Stimulated activated CD4-positive, alpha-beta T cell treated with anti-CD3 and anti-CD28 coated beads, Interleukin-4, amount 100 ng/mL, for 4 hours (primary cell): ENCODE measurements at places on chromosomes 3 and 15.

DNA sequence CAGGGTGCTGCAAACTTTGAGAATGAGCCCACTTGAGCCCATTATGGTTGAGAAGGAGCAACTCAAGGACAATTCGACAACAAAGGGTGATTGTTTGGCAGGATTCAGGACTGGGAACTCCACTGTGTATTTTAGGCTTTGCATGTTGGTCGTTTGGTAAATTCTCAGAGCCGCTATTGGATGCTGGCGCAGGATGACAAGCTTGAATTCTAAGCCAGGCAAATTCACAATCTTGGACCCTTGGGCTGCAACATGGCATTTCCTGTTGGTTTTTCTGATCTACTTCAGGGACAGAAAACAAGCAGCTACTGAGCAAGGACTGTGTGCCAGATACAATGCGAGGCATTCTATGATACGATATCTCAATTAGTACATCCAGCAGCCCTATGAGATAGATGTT lies 82.8 kb downstream of the RYR3 start:
- DNase-seq: no peak

DNA sequence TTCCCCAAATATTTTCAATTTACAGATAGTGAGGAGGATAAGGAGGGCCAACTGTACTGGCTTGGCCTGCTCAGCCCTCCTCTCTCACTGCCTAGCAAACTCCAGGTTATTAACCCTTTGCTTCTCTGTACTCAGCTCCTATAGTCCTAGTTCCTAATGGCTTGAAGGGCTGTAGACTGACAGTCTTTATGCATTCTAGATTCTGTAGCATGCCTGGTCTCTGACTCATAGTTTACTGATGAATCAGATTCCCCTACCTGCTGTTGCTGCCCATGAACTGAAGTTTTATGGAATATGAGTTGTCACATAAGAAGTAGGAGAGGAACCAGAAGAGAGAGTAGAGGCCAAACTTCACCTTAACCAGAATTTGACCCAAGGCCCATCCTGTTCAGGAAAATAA lies 27.1 kb upstream of the MAP3K13 start:
- no peak for DNase-seq

- no peak for DNase-seq
Observed at GRCh38 chr3:79005084-79005483, 762.7 kb downstream of the ROBO1 start.

DNA sequence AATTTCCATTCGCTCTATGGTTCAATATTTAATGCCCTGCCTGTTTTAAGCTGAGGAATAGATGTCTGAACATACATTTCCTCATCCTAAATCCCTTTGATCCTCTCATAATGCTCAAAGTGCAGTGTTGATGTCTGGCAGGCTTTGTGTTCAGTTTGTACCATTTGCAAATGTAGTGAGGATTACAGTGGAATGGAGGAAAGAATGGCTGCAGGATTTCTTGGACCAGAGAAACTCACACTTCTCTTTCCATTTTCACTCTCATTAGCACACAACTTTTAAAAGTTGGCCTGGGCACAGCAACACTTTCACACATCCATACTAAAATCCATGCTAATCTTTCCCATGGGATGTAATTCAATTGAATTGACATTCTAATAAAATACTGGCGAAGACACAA lies 28.6 kb upstream of the THRB start:
- no peak for DNase-seq

DNA sequence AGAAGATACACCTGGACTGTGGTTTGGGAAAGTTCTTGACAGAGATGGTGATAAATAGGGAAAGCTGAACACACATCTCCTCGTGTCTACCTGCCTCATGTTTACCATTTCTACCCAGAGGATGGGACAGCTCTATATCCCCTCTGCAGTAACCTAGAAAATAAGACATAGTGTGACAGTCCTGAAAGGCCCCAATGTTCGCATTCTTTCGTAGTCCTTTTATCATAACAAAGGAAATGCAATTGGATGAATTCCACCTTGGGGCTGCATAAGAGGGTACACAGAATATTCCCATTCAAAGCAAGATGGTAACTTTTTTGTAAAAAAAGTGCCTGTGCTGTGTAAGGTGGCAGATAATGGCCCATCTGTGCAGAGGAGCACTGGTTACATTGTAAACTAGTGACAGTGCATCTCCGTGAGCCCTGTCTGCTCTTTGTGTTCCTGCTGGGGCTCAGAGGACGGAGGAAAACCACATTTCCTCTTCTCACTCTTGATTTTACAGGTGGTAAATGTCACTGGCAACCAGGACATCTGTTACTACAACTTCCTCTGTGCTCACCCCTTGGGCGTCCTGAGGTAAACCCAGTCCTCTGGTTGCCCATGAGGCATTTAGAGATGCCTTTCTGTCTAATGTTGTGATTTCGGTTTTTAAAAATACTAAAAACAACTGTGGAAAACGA lies 74.3 kb downstream of the SIDT1 start:
- DNase-seq: peak; percentile 4

DNA sequence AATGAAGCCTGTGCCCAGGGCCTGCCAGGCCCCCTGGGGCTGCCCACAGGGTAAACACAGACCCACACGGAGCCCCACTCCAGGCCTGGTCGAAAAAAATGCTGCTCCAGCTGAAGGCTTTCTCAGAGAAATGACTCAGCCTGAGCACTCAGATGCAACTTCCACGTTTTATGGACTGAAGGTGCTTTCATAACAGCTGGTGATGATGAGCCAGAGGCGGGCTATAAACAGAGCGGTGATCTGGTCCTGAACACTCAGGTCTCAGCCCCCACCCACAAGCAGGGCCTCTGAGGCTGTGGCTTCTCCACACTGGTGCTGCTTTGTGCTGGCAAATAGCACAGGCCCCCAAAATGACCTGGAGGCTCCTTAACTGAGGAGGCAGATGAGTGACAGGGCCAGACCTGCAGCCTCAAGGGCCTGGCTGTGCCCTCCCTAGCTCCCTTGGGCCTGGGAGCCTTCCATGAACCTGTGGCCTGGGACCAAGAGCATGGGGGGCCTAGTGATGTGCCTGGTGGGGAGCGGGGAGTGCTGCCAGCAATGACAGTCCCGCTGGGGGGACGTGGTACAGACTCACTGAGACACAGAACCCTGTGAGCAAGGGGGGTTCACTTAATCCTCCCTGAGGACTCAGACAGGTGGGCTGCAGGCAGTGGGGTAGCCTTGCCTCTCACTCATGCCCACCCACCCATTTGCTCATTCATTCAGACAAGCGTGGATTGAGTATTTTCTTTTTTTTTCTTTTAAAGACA lies 23.0 kb upstream of the FURIN start:
- DNase-seq: no peak

DNA sequence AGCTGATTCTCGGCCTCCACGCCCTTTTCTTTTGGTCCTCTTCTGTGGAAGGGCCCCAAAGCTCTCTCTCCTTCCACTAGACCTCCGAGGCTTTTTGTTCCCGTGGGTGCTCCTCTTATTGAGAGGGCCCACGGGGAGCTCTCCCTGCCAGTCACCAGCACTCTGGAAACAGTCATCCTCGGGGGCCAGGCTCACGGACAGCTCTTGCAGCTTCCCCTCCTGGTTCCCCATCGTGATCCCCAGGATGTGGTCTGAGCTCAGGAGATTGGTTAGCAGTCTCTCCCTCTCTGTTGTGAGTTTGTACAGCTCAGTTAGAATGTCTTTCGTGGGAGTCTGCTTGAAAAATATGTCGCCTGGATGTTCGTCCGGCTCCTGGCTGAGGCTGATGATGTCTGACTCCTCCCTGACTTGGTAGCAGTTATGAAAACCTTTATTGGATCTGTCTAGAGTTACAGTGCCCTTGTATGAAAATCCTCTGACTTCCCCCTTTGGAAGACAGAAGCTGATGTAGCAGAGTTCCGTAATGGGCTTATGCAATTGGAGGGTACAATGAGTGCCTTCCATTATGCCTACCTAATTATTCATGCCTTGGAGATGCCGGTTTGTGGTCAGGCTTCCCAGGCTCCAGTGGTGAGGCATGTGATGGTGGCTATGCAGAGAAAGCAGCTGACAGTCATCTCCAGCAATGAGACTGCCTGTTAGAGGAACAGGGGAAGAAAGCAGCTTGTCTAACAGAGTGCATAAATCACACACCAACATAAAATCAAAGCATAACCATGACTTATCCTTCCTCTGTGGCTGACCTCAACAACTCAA lies 40.0 kb downstream of the FMN1 start:
- DNase-seq: no peak

DNA sequence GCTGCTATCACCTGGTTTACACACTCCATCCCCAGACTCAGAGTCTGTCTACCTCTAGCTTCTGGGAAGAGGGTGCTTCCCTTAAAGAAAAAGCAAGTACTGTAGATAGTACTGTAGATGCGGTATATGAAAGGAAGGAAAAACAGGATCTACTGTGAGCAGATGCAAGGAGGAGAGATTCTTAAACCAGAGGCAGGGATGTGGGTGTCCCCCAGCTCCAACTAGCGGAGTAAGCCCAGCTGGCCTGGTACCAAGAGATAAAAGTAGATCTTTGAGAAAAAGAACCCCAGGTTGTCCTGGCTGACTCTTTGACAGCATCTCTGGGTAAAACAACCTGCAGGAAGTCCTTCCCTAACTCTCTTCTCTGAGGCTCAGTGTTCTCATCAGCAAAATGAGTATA lies 523.7 kb upstream of the PROK2 start:
- no peak for DNase-seq

DNA sequence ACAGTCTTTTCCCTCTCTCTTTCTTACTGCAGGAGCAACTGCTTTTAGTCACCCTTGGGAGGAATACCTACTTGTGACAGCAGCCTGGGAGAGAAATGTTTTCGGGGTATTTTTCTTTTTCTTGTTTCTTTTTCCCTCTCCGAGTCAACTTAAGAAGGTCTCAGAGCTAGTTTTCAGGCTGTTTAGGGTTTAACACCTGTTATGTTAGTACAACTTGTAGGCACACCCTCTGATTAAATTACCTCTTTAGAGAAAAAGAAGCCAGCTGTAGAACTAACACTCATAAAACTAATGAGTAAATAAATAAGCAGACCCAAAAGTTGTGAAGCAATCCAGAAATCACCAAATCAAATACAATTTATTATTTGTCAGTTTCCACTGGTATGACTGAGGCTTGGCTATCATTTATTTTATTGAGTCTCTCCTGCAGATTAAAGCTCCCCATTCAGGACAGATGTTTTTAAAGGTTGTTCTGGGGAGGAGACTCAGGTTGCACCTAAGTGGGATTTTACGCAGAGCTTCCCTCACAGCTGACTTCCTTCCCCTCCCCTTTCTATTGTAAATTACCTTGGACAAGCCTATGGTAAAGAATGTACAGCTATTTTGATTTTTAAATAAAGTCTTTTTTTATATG lies 112.5 kb downstream of the FOXB1 start:
- DNase-seq: no peak
